ENCODE measurements at places on chromosomes 3 and 15. TPM values are rescaled to one million over a fixed set of nuclear protein-coding genes. Genes with fewer than 3 reads are reported as not detected.

- no peak for DNase-seq
Measured at GRCh38 chr3:177461765-177462164, 264.5 kb upstream of the TBL1XR1 start.

DNA sequence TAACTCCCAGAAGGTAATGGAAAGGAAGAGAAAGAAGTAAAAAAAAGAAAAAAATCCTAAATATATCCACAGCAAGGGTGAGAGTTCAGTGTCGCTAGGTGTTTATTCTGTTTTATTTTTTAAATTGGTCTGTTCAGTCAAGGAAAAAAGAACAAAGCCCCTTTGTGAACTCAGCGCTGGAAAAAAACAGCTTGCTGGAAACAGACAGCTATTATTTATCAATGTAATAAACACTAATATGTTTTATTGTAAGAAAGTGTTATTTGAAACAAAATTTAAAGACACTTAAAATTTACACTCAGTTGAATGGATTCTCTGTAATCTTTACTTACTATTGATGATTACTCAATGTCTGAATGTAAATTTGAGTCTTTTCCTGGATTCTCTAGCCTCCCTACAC, 32.3 kb upstream of the LEKR1 start:
- DNase-seq, result no peak

DNA sequence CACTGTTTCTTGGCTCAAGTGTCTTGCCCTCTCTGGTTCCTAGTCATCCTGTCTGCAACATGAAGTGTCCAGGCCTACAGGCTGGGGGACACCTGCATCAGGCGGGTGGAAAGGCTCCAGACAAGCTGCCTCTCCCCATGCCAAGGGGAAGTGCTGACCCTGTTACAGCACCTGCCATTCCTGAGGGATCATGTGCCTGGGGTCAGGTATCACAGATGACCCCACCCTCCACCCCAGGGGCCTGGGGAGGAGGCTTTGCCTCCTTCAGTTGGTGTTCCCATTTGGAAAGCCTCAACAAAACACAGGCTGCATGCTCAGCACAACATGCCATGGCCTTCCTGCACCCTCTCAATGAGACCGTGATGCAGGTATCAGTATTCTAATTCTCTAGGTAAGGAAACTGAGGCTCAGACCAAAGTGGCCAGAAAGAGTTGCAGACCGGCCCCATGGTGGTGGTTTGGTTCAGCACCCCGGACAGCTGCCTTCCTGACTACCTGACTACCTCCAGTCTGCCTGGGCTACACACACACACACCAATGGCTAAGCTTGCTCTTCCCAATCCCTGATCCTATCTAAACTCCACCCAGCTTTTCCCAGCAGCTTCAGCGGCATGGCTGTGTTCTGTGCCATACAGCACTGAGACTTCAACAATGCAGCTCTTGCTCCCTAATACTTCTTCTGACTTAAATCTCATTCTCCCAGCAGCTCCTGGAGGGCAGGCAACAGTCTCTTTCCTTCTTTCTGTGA, 69.7 kb upstream of the LINGO1 start:
- DNase-seq, result peak; percentile 29

DNA sequence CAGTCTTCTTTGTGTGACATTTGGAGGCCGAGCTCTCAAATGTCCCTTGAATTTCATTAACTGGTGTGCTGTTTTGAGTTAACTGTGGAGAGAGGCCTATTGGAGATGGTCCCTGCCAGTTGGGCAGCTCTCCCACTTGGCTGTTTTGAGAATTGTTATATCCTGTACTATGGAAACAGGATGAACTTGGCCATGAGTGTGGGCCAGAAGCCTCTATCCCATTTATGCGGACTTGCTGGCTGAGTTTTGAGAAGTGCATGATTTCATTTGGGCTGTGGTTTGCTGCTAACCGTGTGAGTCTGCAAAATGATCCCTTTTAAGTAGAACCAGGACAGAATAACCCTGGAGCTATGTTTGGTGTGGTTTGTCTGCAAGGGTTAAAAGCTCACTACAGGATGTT, 366.0 kb downstream of the PTPRG start:
- no peak for DNase-seq

The CPEB1 gene
- 0.84 TPM for total RNA-seq

The PAK6 gene
- 0.93 TPM for total RNA-seq

- no peak for DNase-seq
Measured at GRCh38 chr15:43132830-43133429, 456 bp upstream of the TMEM62 start.

The CEP19 gene
- 6.3 TPM for total RNA-seq

GRCh38 chr3:14137445-14137844, 12.6 kb downstream of the TMEM43 start:
- no peak for DNase-seq

DNA sequence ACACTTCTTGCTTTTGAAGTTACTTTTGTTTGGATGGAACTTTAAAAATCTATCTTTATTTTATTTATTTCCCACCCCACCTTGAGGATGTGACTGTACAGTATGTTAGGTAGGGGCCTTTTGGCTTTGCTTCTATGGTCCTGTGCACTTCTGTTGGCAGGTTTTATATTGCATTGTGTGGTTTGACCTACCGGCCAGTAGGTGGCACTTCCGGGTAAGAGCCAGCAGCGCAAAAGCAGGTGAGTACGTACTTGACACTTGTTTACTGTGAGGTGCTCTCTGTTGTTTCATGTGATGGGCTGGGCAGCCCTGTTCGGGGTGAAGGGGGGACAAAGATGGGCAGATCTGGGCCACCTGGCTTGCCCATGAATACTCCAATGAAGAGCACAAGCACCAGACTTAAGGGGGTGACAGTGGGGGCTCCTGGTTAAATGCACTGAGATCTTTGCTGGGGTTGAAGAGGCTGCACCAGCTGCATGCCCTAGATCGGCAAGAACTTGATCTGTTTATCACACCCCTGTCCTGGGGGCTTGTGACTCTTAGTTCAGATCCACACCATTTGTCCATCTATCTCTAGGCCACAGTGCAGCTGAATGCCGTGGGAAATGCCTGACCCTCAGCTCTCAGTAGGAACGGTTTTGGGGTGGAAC, 131.6 kb downstream of the NLGN1 start:
- no peak for DNase-seq

The SPATA12 gene
- total RNA-seq, result not detected

The CNTN6 gene
- total RNA-seq, result 0.82 TPM

GRCh38 chr3:13009132-13009945, 63.9 kb downstream of the IQSEC1 start:
- DNase-seq, result no peak

The CASR gene
- total RNA-seq, result not detected

DNA sequence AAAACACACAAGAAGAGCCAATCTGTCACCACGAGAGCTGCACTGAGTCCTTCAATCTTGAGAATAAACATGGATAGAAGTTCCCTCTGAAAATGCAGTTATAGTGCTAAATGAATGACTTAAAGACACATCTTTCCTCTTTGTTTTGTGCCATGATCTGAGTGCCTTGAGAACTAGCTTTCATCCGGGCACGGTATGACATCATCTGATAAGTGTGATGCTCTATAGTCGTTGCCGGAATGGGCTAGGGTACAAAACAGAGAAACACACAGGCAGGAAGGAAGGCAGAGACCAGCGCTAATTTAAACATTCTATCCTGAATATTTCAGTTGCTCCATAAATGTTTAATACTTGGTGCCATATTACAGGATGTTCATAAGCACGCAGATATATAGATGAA, 146.5 kb downstream of the TNIK start:
- no peak for DNase-seq

DNA sequence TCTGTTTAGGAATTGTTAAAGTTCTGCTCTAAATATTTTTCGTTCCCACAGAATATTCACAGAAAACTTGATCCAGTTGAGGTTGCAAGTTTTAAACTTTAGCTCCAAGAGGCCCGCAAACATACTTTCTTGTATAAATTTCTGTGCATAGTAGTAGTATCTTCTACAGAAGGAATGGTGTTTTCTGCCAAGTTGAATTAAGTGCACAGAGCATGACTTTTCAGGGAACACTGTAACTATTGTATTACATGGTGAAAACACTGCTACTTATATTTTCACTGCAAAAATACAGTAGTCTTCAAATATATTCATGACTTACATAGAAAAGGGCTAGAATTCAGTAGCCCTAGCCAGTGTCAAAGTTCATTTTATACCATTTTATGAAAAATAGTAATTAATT, 67.0 kb downstream of the SUCNR1 start:
- no peak for DNase-seq

The SUCNR1 gene
- total RNA-seq, result not detected

The GOLGA8T gene
- total RNA-seq, result 0.47 TPM

The PLA2G4D gene
- not detected for total RNA-seq

DNA sequence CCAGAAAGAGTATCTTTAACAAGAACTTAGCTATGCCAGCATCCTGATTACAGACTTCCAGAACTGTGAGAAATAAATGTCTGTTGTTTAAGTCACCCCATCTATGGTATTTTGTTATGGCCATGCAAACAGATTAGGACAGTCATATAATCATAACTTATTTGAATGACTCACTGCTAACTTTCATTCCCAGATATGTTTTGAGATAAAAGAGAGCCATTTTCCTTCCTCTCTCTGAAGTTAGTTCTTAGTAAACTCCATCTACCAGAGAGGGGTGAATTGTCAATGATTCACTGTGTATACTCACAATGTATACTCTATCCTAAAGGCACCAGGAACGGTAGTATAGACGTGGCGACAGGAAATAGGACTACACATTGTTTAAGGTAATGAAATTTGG, 179.4 kb upstream of the DPH6 start:
- DNase-seq, result no peak

DNA sequence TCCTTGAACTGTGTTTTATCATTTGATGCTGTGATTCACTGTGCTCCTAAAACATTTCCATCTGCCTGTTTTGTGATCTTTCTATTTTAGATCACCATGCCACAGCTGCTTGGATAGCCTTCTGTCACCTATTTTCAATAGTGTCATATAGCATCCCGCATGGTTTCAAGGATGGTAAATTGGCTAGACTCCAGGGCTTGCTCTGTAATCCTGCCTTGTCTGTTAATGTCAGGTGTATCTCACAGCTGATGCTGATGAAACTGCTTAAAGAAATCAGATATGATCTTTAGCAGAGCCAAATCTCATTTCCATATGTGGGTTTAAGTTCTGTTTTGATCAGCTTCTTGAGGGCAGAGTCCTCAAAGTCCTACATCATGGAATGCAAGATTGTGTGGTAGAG, 182.2 kb downstream of the UBE2E2 start:
- DNase-seq, result no peak

The DGKG gene
- total RNA-seq, result 0.18 TPM

GRCh38 chr3:108157273-108157672, 65.0 kb downstream of the IFT57 start:
- no peak for DNase-seq

- no peak for DNase-seq
Measured at GRCh38 chr3:9194509-9195184, 54.8 kb downstream of the SRGAP3 start.

DNA sequence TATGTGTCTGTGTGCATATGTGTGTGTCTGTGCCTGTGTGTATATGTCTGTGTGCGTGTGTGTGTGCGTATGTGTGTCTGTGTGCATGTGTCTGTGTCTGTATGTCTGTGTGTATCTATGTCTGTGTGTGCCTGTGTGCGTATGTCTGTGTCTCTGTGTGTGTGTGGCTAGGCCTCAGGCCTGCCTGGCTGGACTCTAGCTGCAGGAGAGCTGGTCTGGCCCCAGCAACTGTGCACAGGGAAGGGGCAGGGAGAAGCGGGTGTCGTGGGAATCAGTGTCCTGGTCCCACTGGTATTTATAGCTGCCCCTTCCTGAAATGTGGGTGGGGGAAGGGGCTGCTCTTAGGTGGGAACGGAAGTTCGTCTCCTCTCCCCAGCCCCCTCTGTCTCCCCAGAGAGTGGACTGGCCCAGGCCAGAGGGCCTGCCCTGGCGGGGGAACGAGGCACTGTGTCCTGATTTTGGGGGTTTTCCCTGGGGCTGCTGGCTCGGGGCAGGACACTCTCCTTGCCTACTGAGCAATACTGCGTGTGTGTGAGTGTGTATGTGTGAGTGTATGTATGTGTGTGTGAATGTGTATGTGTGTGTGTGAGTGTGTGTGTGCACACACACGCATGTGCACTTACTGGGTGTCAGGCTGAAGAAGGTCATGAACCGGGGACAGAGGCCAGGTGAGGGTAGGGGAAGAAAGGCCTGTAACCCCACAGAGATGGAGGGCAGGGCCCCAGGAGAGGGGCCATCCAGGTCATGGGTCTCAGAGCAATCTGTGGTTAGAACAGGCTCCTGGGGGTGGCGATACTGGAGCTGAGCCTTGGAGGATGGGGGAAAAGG, 6.6 kb downstream of the CSPG4 start:
- DNase-seq, result no peak

The ERICH6 gene
- 0.40 TPM for total RNA-seq

GRCh38 chr3:120448756-120449155, 2.0 kb downstream of the FSTL1 start:
- DNase-seq, result no peak

The HGD gene
- total RNA-seq, result 1.2 TPM

DNA sequence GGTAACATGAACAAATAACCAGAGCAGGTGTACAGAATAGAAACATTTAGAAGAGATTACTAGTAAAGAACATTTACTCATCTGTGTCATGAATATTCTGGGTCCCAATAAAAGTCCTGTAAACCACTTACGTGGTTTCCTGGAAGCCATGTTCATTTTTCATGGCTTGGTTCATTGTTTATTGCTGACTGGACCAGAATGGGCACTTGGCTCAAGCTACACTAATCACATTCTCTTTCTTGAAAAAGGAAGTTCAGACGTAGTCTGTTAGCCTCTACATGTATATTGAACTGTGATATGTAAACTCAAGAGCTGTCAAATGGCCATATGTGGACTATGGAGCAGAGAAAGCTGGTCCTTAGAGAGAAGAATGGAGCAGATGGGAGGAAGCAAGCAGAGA, 138.3 kb upstream of the FAM3D start:
- no peak for DNase-seq

The SYNM gene
- 3.5 TPM for total RNA-seq

GRCh38 chr15:43828061-43828657, 1.4 kb downstream of the WDR76 start:
- DNase-seq, result no peak

The RFT1 gene
- total RNA-seq, result 32.4 TPM

- DNase-seq, result no peak
Measured at GRCh38 chr3:128330214-128330842, 136.4 kb downstream of the DNAJB8 start.

The CDHR4 gene
- total RNA-seq, result 0.12 TPM

- no peak for DNase-seq
Measured at GRCh38 chr3:11582191-11582968, 61.3 kb downstream of the VGLL4 start.

DNA sequence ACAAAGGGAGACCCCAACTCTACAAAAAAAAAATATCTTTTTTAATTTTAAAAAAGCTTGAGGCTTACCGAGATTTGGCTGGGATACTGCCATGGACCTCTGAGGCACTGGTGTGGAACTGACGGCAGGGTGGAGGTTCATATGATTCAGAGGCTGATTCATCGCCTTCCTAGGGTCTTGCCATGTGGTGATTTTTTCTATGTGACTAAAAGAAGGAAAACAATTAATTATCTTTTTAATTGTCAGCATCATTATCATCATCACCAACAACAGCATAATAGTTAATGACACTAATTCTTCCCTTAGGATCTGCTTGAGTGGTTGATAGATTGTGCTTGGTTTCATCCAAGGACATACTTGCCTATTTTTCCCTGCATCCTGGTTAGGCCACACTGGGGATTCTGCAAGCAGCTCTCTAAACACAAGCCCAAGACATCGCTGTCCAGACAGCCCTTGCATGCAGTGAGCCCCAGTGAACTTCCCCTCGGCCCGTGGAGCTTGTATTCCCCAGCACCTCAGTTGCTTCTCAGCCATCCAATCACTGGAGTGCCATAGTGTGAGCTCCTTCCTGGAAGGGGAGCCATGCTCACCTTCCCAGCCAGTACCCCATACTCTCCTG, 84.9 kb downstream of the WWTR1 start:
- DNase-seq, result no peak

All from neural crest cell (in vitro differentiated cells).